Kasumi-1 (cell line): ENCODE measurements at places on chromosomes 7 and 10.

DNA sequence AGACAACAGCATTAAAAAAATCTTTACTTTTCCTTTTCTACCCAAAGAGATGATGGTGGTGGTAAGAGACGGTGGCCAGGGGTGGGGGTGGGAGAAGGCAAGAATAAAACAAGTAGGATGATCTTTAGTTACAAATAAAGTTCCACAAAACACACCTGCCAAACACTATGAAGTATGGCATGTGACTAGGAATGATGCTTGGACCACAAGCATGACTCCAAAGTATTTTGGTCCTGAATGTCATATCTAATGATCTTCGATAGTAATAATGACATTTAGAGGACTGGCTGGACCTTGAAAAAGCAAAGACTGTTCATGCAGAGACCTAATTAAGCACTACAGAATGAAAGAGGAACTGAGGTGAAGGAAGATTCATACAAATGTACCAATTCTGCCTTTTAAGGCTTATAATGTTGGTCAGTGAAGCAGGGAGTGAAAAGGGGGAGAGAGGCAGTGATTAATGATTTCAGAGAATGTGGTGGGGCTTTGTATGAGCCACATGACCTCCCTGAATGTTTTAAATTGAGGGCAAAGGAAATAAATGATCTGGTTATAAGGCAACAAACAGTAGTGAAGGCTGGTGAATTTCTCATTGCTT is 29.6 kb upstream of the DKK1 start:
- no peak for DNase-seq

GRCh38 chr7:125683156-125683555 is 753.5 kb upstream of the POT1 start:
- no peak for DNase-seq

GRCh38 chr7:51090411-51090810 is 226.2 kb downstream of the COBL start:
- no peak for DNase-seq

GRCh38 chr7:32347244-32347828 is 142.8 kb downstream of the LSM5 start:
- peak; percentile 49 for DNase-seq

DNA sequence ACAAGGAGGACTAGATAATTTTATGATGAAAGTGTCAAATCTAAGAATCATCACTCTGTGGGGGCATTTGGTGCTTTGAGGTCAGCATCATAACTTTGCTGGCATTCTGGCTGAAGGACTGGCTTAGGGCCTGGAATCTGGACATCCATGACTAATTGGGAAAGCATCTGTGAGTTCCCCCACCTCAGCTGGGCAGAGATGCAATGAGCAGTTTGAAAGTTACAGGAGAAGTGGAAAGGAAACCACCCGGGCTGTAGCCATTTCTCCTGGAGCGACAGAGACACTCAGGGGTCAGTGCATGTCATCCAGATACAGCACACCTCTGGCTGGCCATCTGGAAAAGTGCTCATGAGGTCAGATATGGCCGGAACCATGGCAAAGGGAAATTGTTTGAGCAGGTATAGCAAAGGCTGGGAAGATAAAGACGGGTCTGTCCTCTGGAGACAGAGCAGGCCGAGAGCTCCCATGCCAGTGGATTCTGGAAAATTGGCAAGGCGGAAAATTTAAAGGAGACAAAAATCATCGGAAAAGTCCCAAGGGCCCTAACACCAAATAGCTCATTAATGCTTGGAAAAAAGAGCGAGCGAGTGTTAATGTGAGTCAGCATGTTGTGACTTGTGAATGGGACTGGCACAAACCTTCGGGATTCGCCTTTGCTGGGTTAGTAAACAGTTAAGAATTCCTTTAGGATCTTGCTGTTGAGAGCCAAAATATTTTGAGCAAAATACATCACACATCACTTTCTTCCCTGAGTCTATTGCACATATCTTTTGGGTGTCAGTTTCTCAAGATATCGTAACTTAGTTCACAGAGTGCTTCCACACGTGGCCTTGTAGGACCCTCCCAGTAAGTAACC is 188.4 kb upstream of the AGK start:
- no peak for DNase-seq

GRCh38 chr7:90749262-90749661 is 153.1 kb downstream of the CDK14 start:
- no peak for DNase-seq

GRCh38 chr10:6920072-6921019 is 340.3 kb upstream of the PRKCQ start:
- DNase-seq, result peak; percentile 95

DNA sequence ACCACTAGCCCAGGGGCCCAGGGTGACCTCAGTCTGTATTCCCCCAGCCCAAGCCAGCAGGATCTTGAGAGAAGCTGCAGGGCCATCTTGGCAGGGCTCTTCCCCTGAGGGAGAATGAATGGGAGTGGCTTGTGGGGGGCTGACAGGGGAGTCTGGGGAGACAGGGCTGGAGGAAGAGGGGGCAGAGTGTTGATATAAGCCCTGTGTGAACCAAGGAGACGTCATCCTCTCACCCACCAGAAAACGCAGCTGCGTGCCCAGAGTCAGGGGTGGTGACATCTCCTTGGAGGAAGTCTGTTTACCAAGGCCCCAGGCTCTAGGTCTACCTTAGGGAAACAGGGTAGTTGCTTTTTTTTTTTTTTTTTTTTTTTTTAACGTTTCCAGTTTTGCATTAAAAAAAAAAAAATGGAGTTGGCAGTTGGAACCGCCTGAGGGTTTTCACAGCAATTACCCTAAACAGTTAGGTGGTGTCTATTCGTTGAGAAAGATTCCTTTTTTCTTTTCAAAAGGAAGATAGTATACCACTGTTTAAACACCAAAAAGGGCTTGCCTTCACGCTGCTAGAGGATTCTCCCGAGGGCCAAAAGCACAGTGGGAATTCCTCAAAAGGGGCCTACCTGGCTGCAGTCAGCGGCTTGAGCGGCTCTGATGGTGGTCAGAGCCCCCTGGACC is 113.8 kb downstream of the PRPF18 start:
- no peak for DNase-seq

DNA sequence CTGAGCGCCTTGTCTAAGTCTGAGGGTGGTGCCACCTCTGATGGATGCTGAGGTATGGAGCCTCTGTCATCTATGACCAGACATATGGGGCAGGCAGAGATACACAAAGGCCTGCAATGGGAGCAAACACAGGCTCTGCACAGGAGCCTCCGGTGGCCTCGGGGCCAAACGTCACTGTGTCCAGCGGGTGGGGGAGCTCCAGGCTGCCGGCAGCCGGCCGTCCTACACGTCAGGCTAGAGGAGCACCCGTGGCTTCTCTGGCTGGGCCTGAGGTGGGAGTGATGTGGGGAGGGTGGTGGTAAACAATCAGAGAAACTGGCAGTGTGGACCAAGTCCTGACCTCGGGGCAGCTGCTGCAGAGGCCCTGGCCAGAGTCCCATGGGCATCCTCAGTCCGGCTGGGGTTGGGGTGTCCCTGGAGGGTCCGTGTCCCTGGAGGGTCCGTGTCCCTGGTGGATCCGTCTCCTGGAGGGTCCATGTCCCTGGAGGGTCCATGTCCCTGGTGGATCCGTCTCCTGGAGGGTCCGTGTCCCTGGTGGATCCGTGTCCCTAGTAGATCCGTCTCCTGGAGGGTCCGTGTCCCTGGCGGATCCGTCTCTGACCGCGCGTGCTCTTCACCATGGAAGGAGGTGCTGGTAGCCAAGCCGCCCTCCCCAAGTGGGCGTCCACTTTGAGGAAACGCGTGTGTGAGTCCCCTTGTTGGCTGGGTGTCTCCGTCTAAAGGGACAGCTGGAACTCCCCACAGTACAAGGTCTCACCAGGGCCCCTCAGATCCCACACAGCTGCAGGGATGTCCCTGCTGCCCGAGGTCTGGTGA is 24.2 kb upstream of the FAM20C start:
- no peak for DNase-seq

DNA sequence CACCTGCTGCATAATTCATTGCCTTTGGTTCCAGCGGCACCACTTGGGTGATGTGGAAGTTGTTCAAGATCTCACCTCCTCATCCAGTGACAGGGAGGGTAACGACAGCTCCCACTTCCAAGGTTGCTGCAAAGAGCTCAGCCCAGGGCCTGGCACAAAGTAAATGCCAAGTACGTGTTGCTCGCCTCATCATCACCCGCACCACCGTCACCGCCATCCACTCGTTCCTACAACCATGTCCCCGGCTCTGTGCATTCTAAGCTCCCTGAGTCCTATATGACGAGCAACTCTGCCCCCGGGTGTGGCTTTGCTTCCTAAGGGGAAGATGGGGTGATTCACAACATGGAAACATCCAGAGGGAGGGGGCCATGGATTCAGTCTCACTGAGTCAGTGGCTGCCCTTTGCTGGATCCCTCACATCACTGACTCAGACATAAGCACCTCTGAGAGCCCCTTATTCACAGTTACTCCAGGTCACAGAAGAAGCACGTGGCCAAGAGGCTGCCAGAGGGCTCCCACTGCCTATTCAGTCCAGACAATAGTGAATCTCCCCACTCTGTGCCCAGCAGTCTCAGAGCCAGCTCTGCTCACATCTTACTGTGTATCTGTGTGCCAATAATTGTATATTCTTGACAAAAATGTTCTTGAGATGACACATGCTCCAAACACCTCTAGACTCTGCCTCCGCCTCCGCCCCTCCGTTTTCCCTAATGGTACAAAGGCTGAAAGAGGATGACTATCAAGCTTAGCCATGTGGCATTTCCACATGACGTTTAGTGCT is 159.1 kb downstream of the GFRA1 start:
- DNase-seq, result no peak

GRCh38 chr10:60073781-60074656 is 167.7 kb upstream of the CCDC6 start:
- DNase-seq, result no peak

DNA sequence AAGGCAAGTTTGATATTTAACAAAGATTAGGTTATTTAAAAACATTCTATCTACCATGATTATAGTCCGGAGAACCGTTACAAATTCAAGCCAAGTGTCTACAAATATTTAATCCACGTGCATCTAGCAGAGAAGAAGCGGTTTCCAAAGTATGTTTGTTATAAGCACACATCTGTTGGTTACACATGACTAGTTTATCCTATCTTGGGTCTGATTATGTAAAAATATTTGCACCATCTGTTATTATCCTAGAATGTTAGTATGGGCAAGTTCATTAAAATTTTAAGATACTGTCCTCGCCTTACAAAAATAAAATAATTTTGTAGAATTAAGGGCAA is 289.2 kb upstream of the VSTM2A start:
- DNase-seq, result no peak

DNA sequence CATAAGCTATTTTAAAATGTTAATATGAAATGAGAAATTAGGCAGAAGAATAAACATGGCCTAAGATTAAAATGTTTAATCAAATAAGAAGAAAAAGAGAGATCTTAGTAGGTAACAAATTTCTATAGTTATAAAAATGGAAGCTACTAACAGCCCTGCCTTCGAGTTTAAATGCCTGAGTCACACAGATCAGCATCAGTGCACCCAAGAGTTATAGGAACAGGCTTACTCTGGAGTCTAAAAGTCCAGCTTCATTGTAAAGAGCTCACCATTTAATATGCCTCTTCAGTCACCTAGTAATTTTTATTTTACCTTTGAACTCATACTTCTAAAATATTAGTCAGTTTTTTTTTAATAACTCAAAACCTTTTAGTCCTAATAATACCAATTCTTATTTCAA is 52.6 kb downstream of the BRI3 start:
- no peak for DNase-seq

- no peak for DNase-seq
Observed at GRCh38 chr7:102119925-102120324, 166.7 kb upstream of the SH2B2 start.
